ENCODE measurements at places on chromosomes 3 and 15. TPM values are rescaled to one million over a fixed set of nuclear protein-coding genes. Genes with fewer than 3 reads are reported as not detected.

DNA sequence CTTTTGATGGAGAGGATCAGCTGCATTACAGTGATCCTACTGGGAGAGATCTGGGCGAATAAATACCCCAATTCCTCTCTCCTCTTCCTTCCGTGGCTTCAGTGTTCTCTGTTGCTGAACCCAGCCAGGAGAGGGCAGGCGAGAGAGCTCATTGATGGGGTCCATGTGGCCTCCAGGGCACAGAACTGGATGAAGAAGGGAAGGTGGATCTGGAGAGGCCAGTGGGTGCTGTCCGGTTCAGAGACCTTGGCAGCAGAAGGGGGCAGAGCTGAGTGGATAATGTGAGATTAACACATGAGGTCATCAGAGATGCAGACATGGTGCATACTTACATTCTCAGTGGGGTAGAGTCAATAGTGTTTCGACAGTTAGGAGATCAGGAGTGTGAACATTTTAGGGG, 193.6 kb downstream of the CLSTN2 start:
- DNase-seq: peak; percentile 25

- no peak for DNase-seq
Measured at GRCh38 chr3:74129056-74129455, 485.4 kb downstream of the CNTN3 start.

Gene SLC22A13
- 0.20 TPM for polyA plus RNA-seq

DNA sequence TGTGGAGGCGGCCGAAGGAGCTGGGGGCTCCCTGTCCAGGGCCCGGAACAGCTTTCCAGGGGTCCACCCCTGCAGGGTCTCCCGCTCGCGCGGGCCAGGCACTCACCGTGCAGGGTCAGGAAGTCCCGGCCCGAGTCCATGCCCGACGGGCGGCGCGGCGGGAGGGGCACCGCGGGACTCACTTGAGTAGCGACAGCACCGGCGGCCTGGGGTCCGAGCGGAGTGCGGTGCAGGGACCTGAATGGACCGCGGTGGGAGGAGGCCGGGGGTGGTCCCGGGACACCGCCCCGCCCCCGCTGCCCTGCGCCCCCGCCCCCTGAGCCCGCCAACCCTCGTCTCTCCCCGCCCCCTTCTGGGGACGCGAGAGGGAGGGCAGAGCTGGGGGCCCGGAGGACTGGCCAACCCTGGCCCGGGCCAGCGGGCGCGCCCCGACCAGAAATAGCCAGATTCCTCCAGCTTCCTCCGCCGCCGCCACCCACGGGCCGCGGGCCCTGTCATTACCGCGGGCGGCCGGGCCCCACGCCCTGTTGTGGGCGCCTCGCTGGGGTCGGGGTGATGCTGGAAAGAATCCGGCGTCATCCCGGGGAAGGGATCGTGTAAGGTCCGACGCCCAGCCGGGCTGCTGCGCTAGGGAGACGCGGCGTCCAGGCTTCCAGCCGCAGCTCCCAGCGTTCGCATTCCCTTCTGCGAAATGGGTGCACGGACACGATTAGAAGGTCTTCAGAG, at the start of gene PLCD1:
Gene PLCD1, minus strand, starts transcription at position 243 of the 726 bp plus-strand sequence. Its CDS starts 103 bp downstream, at position 140.
- peak; percentile 33 for DNase-seq

Gene FILIP1L
- 187 TPM for polyA plus RNA-seq

DNA sequence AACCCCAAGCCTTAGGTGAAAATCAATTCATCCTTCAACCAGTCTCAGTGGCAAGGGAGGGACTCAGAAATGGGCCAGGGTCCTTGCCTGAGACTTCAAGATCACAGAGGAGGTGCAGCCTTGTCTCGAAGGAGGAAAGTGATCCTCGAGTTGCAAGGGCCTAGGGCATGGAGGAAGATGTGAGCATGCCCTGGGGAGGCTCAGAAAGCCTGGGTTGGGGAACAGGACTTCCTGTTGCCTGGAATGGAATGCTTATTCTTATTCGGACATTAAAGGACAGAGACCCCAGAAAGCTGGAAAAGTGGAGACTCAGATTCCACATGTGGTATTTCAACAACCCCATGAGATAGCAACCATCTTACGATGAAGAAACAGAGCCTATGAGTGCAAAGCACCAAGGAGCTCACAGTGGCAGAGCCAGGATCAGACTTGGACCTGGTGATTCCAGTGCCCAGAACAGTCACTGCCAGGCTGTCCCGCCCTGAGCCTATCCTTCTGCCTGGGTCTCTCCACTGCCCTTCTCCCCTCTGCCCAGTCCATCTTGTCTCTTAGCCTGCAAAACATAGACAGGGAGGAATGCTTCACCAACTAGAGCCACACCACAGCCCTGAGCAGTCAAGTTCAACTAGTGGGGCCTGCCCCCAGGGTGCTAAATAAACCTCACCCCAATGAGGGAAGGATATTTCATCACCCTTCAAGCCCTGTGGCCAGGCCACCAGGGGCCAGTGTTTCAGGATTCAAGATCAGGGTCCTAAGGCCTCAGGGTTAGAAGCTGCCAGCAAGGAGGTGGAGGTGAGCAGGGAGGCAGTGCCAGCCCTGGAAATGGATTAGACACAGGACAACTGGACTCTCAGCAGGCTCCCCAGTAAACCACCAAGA, 21.9 kb downstream of the DAPK2 start:
- DNase-seq: no peak

- DNase-seq: no peak
Measured at GRCh38 chr3:56484525-56485032, 16.3 kb upstream of the ERC2 start.

GRCh38 chr3:32374788-32375595, 16.7 kb upstream of the CMTM7 start:
- peak; percentile 63 for DNase-seq
